ENCODE measurements at places on chromosomes 1 and 21.

- no peak for DNase-seq
These were observed 57.6 kb upstream of the CD34 start for GRCh38 chr1:207968521-207969009.

DNA sequence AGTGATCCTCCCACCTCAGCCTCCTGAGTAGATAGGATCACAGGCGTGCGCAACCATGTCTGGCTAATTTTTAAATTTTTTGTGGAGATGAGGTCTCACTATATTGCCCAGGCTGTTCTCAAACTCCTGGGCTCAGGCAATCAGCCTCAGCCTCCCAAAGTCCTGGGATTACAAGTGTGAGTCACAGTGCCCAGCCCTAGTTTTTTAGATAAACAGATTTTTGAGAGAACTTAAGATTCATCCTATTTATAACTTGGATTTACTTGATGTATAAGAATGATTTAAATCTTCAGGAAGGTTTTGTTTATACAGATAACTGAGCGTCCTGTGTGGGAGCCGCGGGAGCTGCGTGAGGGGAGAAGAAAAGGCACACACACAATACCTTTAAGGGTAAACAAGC, 26.2 kb downstream of the HEYL start:
- no peak for DNase-seq

GRCh38 chr1:165228111-165228655, 128.3 kb downstream of the LMX1A start:
- DNase-seq: no peak

DNA sequence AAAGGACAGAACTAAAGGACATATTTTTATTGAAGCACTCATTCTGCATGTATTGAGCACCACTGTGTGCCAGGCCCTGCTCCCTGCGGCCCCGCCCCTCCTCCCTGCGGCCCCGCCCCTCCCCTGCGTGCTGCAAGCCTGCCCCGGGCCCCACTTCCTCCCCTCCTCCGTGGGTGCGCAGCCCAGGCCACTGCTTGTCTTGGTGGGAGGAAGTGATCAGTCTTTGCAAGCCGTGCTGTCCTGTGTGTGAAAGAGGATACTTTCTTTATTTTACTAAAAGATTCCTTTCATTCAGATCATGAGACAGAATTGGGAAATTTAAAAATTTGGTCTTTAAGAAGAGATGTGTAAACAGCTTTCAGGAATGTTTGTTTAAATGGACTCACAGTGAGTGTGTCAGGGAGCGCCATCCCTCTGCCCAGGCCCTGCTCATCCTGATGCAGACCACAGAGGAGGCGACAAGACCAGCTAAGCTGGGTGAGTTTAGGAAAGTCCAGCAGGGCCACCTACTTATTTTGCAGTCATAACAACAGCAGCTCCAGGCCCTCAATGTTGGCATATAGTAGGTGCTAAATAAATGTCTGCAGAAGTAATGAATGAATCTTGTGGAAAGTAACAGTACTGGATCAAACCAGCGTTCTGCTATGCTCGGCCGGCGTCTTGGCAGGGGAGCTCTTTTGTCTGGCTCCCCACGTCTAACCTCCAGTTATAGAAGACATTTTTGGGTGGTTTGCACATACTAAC, 88.3 kb upstream of the SELENON start:
- DNase-seq: no peak

GRCh38 chr1:9279172-9279840, 13.4 kb upstream of the SPSB1 start:
- no peak for DNase-seq

DNA sequence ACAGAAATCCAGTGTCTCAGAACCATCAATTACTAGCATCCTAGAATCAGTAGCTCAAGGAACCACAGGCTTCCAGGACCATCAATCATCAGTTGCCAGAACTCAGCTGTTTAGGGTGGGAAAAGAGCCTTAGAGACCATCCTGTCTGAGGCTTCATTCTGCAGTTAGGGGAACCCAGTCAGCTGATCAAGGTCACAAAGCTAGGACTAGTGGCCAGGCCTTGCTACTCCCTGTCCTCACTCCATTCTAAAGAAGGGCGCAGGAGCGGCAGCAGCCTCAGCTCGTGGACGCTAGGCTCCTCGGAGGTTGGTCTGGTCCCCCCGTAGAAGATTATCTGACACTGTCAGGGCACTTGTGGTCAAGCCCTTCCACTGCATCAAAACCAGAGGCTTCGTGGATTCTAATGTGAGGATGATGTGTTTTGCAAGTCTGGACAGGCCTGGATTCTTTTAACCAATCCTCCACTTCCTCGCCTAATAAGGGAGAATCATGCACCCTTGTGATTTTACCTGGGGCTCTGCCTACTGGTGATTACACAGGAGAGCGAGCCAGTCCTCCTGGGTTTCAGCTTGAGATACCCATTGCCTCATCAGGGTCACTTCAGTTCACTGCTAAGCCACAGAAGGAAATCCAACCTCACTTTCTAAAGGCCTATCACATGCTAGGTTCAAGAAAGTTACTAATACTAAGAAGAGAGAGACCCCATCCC, 41.7 kb upstream of the IFFO2 start:
- no peak for DNase-seq

- no peak for DNase-seq
These were observed 10.1 kb upstream of the PDXK start for GRCh38 chr21:43708745-43709381.

- no peak for DNase-seq
These were observed 32.4 kb upstream of the PIGC start for GRCh38 chr1:172476218-172476811.

DNA sequence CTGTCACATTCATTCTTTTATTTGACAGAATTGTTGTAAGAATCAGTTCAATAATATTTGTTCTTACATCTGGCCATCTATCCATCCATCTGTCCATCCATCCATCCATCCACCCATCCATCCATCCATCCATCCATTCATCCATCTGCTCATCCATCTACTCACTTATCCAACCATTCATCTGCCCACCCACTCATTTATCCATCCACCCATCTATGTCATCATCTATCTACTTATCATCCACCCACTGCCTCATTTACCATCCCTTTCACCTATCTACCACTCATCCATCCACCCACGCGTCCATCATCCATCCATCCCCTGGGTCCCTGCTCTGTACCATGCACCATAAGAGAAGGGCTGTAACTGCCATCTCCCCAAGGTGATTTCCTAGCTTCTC, 134.1 kb downstream of the FOXD2 start:
- DNase-seq: no peak

- DNase-seq: no peak
These were observed 42.5 kb downstream of the PTPRF start for GRCh38 chr1:43573066-43573800.

DNA sequence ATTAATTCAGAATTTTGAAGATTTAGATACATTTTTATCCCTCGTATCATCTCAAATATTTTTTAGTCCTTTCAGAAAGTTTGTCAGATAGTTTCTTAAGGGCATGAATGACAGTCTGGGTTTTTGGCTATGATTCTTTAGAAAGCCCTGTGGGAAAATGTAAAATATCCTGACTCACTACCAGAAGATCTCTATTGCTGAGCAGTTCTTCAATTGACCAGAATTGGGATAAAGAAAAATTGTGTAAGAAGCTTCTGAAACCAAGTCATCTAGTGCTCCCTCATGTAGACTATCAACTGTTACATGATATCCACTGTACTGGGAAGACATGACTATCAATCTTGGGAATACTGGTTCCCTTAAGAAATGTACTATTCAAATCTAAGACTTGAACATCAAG, 608.3 kb upstream of the CHRM3 start:
- no peak for DNase-seq

GRCh38 chr1:25836695-25837094, 16.9 kb downstream of the MTFR1L start:
- DNase-seq: peak; percentile 39

- peak; percentile 77 for DNase-seq
These were observed 14.4 kb downstream of the CD58 start for GRCh38 chr1:116556289-116557006.

GRCh38 chr1:3577300-3577699, 34.0 kb downstream of the MEGF6 start:
- DNase-seq: no peak

DNA sequence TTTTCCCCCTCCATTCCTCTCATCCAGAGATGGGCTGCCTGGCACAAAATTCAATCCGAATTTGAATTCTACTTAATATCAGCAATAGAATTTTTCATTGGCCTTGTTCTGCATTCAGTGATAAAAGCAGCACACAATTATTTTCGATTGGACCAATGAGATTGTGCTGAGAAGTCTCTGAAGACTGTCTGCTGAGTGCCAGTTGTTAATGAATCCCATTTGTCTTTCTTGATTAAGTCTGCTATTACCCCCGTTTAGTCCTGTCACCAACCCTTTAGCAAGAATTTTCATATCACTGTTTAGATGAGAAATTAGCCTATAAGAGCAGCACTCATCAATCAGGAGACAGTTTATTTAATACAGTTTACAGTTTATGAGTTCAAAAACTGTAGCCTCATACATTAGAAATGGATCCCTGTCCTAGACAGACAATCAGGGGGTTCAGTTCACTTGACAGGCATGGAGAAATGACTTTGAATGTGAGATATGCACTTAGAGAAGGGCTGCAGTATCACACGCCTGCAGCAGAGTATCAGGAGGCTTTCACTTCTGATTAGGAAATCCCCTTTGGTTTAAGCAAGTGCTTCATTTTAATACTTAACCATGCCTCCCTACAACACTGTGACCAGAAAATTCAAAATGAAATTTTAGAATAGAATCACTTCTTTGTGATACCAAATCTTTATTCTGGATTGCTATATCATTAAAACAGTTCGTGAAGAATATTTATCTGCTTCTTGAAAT, 304.7 kb upstream of the PTBP2 start:
- DNase-seq: no peak

- DNase-seq: no peak
These were observed 836.7 kb downstream of the PLA2G4A start for GRCh38 chr1:187665483-187665882.

DNA sequence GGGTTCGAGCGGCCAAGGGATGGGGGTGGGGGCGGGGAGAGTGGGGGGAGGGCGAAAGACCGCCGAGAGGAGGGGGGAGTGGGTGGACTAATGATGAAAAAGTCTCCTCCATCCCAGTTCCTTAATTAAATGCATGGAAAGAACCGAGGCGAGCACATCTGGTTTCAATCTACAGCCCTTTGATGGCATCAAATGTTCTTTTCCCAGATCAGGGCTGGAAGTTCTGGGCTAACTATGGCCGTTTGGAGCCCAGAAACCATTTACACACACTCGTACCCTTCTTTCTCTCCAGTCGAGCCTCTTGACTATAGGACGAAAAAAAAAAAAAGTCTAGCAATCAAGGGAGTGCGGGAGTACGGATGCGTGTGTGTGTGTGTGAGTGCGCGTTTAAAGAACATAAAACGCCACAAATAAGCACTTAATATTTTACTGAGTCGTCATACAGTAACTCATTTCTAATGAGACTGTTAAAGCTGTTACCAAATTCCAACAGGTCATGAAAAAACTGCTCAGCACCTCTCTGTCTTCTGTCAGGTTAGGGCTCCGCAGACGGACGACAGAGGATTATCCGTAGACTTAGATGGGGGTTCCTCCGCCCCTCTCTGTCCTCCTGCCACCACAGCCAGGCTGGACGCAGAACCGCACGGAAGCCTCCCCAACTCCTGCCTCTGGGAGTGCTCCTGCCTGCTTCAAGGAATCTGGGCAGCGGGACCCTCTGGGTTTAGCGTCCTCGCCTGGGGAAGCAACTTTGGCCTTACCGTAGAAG, 2.1 kb upstream of the PRRX1 start:
- peak; percentile 32 for DNase-seq

- no peak for DNase-seq
These were observed 34.7 kb downstream of the PRRX1 start for GRCh38 chr1:170698301-170699275.

All from H54 (cell line).